ENCODE measurements at places on chromosomes 12 and 14. TPM values are rescaled to one million over a fixed set of nuclear protein-coding genes. Genes with fewer than 3 reads are reported as not detected.

- DNase-seq: no peak
These were observed 96.7 kb upstream of the PPP4R3A start for GRCh38 chr14:91606851-91607250.

DNA sequence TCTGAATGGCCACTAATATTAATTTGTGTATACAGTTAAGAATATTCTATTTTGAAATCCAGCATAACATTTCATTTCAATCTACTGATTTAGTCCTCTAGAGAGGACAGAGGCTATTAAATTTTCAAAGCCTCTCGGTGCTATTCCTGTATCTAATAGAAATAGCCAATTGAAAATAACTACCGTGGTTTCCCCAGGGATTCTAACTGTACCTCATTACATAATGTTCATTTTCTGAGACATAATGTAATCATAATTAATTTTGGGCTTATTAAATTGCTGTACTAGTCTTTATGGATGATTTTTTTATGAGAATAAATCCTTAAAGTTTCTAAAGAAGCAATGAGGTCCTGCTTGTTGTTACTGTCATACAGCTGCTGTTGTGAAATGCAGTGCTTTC lies 38.6 kb upstream of the ACSS3 start:
- DNase-seq: no peak

- DNase-seq: no peak
These were observed 18.3 kb downstream of the IL26 start for GRCh38 chr12:68207276-68207675.

GRCh38 chr14:78450669-78451318 lies 280.6 kb downstream of the NRXN3 start:
- no peak for DNase-seq

DNA sequence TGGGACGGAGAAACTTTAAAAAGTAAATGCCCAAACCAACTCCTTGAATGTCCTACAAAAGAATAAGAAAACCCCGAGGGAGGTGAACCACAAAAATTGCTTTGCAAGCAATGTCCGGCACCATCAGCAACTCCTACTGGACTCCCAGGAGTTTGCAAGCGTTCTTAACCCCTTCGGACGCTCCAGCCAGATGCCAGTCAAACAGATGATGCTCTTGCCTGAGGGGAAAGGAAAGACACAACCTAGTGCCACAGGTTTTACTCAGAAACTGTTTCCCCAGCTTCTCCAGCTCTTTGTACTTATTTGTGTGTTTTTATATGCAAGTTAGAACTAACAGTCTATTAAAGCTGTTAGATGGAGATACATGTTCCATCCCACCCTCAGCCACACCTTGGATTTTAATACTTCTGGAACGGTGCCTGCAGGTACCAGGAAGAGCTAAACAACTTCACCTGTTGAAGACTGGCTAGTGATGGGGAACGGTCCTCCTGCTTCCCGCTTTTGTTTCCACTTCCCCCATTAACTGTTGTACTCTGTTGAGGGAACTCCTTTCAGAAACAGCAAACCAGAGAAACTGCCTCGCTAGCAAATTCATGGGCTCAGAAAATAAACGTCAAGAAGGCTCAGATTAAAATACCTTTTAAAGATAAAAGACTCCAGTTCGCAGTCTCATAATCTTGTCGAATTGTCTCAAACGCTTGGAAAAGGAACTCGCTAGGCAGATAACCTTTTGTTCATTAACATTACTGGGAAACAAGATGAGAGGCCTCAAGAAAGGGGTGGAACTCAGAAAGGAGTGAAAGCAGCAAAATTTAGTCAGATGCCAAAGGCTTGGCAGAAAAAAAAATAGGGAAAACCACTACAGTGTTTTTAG lies 1.1 kb upstream of the FERMT2 start:
- DNase-seq: peak; percentile 73

DNA sequence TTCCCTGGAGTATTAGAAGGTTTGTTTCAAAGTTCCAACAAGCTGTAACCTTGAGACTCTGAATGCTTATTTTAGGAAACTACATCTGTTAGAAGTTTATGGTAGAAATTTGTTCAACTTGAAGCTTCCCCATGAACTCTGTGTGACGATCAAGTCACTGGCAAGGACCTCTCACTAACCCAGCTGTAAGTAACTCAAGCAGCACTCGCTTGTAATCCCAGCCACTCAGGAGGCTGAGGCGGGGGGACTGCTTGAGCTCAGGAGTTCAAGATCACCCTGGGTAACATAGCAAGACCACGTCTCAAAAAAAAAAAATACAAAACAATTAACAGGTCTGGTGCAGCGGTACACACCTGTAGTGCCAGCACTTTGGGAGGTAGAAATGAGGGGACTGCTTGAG lies 25.6 kb downstream of the TESC start:
- DNase-seq: no peak

- DNase-seq: no peak
These were observed 15.1 kb upstream of the NGDN start for GRCh38 chr14:23454445-23454856.

GRCh38 chr12:16072678-16073077 lies 161.5 kb downstream of the DERA start:
- no peak for DNase-seq

DNA sequence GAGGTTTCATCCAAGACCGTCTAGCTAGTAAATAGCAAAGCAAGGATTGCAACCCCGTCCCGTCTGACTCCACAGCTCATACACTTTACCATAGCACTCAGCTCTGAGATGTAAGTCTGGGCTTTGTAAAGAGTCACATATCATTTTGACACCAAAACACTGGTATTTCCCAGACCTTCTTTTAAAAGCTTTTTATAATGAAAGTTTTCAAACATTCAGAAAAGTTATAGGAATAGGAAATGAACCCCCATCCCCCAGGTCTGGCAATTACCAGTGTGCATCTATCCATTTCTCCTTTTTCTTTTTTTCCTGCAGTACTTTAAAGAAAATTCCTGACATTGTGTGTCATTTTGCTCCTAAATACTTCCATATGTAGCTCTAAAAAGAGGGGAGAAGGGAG lies 183.6 kb upstream of the CCND2 start:
- no peak for DNase-seq

Gene LRRIQ1
- total RNA-seq: not detected

Gene MYH6
- not detected for total RNA-seq

Data from Caco-2 (cell line).